ENCODE measurements at places on chromosomes 13 and 19. TPM values are rescaled to one million over a fixed set of nuclear protein-coding genes. Genes with fewer than 3 reads are reported as not detected.
A peak's percentile ranks its signal among the peaks of the same experiment; 100 is the strongest.

GRCh38 chr13:29143847-29144246, 323.7 kb downstream of the MTUS2 start:
- DNase-seq, result no peak

DNA sequence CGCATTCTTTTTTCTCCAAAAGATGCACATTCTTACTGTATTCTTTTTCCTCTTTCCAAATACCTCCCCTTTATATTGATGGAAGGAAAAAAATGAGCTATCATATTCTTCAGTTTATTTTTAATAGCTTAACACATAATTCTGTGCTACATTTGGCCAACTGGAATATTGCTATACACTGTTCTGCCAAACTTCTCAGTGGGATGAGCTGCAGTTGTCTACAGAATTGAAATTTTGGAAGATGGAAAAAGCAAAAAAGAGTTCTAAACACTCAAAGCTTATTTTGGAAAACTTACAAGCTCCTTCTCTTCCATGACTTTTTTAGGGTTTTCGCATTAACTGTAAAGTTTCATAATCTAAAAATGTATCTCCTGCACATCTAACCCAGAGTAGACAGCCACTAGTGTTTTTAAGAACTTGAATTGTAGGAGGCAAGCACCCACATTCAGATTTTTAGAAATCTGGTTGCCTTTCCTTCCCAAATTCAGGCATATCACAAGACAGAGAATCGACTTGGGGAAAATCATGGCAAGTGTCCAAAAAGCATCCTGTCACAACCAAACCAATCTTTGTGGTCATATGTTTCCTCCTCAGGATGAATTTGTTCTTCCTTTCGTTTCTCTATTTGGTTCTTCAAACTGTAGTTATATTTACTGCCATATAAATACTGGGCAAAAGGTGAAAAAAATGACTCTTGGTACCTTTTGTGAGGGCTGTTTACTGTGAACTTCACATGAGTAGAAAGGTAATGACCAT, 111.4 kb upstream of the FRY start:
- no peak for DNase-seq

- peak; percentile 88 for DNase-seq
Observed at GRCh38 chr19:57814505-57815246, at the start of gene ZNF552. Gene ZNF552, minus strand, starts transcription at chr19:57814913. Its CDS starts 170 bp downstream, at chr19:57814743.

- no peak for DNase-seq
Observed at GRCh38 chr13:40026741-40027140, 371.3 kb downstream of the COG6 start.

The LILRB3 gene
- total RNA-seq, result 4.3 TPM

The ZSCAN4 gene
- not detected for total RNA-seq

The LRFN3 gene
- total RNA-seq, result 7.5 TPM

The F7 gene
- total RNA-seq, result not detected

Data from left ventricle myocardium superior (tissue), 1 donor.